ENCODE measurements at places on chromosomes 5 and 9.

DNA sequence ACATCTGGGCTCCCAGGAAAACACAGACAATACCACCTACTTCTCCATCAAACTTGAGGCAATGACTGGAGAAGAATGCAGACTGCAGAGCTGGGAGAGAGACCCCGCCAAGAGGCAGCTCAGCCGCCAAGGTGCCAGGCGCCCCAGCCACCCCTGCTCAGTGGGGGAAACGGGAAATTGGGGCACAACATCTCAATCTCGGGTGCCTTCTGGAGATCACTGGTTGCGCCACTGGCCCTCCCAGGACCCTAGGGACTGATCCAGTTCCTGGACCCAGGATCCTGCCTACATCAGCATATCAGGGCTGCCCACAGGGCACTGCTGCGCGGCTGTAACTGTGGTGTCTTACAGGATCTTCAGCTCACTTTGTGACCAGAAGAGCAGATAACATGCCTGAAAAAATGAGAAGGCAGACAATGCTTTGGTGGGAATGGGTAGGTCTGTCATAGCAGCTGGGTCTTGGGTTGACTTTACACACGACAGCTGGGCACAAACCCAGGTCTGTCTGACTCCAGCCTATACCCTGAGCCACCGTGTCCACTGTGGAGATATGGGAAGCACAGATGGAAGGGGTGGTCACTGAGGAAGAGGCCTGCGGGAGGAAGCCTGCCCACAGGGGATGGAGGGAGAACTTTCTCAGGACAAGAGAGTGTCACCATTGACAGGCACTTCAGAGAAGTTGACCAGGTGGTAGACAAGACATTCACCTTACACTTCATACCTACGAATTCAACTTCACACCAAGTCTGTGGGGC is 135.2 kb upstream of the RAPGEF1 start:
- DNase-seq: no peak

- DNase-seq: no peak
Observed at GRCh38 chr5:61416010-61416409, 84.0 kb downstream of the ZSWIM6 start.

DNA sequence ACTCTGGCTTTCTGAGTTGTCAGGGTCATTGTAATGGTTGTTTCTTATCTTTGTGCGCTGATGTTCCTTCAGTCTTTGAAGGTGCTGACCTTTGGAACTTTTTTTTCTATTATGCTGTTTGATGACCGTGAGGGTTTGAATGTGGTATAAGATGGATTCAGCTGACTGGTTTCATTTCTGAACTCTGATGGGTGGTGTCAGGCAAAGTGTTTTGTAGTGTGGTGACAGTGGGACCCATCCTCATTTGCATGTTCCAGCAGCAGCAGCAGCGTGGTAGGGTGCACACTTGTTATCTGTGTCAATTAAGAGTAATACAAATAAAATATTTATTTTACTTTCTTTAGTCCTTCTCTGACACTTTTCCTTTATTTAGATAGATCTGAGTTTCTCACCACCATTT is 227.7 kb upstream of the PRR16 start:
- no peak for DNase-seq

GRCh38 chr5:167837127-167837526 is 454.3 kb upstream of the WWC1 start:
- no peak for DNase-seq

GRCh38 chr9:133787754-133788025 is 49.5 kb upstream of the SARDH start:
- DNase-seq: no peak

- no peak for DNase-seq
Observed at GRCh38 chr9:76932265-76932664, 26.4 kb upstream of the PRUNE2 start.

- no peak for DNase-seq
Observed at GRCh38 chr9:131296906-131297500, 7.5 kb downstream of the PLPP7 start.

GRCh38 chr5:16437977-16438376 is 27.6 kb downstream of the ZNF622 start:
- no peak for DNase-seq

DNA sequence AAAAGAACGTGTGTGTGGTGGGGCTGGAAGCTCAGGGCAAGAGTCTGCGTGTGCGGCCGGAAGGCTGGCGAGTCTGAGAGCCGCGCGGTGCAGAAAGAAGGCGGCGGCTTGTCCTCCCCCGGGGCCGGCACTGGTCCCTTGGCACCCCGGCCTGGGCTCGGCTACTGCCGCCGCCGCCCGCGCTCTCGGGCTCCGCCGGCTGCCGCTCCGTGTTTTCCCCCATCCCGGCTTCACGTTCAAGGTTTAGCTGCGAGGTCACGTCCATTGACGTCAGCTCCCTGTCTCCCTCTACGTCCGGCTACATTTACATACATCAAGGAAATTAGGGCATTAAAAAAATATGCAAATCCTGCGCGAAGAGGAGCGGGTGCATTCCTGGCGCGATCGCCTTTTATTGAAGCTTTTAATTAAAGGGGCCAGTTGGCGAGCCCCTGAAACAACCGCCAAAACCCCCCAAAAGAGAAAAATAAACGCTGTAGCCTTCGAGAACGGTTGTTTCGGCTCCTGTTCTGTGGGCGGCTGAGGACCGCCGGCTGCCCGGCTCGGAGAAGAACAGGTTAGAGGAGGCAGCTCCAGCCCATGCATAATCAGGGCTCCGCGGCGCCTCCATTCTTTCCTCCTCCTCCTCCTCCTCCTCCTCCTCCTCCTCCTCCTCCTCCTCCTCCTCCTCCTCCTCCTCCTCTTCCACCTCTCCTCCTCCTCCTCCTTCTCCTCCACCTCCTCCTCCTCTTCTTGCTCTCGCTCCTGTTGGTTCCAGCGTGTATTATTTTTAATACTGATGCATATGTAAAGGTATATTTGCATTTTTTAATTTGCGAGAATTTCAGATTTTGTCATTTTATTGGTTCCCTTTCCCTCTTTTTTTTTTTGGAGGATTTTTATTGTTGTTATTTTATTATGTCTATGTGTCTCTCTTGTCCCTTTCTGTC is 207.0 kb downstream of the MEF2C start:
- no peak for DNase-seq

DNA sequence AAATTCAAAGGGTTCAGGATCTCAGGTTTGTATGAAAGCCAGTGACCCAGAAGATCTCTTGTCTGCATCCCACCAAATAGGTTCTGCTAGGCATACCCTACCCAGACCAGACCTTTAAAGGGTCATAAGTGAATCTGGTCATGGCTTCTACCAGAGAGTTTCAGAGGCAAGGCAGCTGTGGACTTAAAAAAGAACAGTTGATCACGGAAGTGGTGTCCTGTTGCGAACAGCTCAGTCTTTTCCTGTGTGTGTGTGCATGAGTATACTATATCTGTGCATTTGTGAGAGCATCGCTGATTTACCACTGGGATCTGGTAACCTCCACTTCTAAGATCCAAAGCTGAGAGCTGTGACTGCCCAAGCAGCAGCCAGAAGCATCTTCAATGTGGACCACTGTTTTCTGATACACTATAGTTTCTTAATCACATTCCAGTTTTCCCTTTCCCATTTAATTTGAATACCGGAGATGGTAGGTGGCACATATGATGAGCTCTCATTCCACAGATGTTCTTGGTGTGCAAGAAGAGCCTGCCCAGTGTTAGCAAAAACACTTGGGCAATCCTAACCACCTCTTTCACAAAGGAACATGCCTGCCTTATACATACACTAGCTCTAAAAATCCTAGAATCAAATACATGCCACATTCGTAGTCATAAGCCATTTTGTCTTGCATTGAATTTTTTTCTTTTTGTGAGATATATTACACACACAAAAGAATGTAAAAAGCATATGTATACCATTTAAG is 36.2 kb upstream of the OR2S2 start:
- DNase-seq: no peak

DNA sequence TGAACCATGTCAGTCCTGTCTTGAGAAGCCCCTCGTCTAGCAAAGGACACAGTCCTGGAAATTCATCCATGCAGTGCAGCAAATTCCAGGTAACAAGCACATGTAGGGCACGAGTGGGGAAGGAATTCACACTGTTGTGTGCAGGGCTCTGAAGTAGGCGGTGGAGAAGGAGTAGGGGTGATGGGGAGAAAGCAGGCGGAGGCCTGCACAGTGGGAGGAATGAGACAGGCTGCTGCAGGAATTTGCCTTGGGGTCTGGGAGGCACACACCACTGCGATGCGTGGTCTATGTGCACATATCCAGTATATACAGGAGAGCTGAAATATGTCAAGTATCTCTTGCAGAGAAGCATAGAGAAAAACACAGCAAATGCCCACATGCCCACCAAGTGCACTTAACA is 249.2 kb upstream of the IRX2 start:
- DNase-seq: no peak
